ENCODE measurements at places on chromosomes 13 and 19.

DNA sequence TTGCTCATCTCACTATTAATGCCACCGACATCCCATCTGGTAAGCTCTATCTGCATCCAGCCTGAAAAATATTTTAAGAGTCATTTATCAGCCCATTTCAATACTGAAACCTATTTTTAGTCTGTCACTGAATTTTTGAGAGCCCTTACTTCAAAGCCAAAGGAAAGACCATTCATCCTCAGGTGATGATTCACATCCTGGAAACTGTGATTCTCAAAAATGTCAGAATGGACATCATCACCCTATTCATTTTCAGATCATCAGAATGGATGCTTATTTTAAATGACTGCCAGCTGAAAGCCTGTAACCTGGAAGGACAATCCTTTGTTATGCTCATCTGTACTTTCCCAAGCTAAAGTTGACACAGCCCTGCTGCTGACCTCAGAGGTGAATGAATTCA, 27.0 kb downstream of the TNFSF11 start:
- DNase-seq = no peak

DNA sequence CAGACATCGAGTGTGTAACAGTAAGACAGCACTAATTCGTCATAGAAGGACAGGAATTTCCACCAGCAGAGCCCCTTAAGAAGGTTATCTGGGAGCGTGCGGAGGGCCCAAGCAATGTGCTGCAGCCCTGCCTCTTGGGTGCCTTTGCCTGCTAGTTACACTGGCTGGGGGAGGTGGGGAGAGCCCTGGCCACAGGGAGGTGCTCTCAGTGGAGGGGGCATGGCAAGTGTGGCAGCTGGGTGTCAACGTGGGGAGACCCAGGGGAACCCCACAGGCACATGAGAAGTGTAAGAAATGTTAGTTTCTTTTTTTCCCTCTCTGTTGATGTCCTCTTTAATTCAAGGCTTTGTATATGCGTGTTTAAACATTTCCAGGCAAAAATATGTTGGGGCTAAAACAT, 50.9 kb upstream of the TMTC4 start:
- no peak for DNase-seq

DNA sequence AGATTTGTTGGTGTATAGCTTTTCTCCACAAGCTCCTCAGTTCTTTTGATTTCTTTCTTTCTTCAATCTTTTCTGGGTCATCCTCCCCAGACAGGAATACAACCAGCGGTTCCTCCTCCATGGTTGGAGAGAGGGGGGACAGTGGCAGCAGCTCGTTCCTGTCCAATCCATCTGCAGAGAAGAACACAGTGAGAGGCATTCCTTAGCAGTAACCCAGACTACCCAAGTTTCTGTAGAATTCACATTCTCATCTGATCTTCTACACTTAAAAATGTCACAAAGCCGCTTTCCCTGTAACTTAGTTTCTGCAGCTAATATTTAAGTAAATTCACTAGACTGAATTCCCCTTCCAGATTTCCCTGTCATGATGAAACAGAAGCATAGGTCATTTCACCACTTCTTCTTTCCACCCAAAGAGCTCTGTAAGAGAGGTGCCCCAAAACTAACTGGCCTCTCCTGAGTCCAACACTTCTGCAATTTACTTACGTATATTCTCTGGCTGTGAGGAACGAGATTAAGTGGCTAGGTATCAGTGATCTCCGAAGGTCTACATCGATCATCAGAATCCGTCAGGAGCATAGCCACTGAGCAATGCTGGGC, 171.9 kb downstream of the TBC1D4 start:
- no peak for DNase-seq

DNA sequence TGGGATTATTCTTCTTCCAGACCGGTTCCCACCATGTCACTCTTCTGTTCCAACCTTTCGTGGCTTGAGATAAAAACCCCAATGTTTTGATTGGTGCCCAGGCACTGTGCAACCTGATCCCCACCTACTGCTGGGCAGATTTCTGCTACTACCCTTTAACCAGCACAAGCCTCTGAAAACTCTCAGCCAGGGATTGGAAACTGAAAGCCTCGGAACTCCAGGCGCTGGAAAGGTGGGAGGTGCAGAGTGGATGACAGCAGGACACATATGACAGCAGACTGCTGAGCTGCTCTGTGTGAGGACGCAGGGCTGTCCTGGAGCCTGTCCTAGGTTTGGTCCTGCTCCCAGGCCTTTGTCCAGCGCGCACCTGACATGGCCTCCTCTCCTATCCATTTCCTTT, 68.5 kb upstream of the GTF3A start:
- DNase-seq = no peak

GRCh38 chr19:49878744-49879070, 1.2 kb downstream of the TBC1D17 start:
- DNase-seq = no peak

DNA sequence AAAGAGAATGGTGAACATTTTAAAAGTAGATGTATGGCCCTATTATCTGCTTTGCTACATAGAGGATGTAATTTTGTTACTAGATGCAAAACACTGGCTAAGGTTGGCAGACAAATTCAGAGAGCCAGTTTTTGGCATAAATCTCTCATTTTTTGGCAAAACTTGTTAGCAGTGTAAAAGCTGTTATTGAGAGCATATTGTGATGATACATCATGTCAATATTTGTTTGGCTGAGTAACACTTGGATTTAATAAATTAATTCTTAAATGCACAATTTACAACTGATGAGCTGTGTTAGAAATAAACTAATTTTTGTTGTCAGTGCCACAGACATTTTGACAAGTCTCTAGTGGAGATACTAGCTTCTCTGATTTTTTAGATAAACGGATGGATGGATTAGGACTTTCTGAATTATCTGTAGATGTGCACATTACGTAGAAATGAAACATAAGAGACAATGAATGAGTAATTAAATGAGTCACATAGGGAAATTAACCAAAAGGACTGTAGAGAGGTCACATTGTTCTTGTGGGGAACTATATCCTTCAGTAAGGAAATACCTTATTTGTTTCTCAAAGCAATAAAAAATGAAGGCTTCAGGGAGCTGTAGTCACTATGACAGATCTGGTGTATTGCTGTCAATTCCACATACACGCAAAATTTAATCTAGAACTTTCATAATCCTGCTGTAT, 17.4 kb downstream of the UFM1 start:
- DNase-seq = no peak

GRCh38 chr13:66781241-66781640, 448.9 kb downstream of the PCDH9 start:
- no peak for DNase-seq

DNA sequence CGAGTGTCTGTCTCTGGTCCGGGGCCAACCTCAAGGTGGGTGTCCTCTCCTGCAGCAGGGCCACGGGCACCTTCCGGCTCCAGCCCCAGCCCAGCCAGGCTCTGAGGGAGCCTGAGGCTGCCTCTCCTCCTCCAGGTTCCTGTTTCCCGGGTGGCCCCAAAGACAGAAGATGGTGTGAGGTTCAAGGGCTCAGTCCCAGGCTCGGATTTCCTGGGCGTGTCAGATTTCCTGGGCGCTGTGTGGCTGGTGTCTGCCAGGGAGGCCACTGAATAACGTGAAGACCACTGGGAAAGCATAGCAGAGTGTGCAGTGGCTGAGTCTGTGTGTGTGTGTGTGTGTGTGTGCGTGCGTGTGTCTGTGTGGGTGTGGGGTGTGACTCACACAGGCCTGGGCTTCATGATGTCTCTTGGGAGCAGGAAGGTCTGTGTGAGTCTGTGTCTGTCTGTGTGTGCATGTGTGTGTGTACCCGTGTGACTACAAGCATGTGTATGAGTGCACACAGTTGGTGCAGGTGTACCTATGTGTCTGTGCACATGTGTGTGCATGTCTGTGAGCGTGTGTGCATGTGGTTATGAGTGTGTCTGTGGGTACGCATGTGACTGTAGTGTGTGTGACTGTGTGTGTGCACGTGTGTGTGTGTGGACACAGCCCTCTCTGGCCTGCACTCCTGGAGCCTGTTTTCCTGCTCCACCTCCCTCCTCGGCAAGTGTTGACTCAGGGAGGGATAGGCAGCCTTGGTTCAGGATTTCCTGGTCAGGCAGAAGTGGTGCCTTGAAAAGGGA, 28.3 kb downstream of the CEBPA start:
- DNase-seq = no peak

DNA sequence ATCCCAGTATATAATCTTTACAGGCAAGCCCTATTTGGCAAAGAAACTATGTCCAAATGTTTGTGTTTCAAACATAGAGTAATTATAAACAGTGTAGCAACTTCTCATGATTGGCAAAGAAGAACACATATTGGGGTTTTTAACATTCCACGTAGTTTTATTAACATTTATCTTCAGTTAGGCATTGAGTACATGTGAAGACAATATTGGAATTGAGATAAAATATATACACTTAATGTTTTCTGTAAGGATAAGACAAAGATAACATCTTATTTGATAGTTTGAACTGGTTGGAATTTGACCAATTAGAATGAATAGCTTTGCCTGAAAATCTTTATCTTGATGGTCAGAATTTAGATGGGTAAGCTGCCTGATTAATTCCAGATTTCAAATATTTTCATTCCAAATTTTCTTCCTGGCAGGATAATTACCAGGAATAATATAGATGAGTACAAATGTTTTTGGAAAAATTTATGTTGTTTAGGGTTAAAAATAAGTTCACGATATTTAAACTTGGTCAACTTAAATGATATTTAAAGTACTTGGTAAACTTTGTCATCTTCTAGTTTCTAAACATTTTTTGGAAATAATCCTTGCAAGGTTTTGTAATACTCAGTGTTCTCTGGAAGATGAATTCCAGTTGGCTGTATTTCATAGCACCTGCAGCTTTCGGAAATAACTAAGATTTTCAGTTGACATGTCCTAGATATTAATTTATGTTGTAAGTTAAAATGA, 536.5 kb upstream of the SPRY2 start:
- DNase-seq = no peak

DNA sequence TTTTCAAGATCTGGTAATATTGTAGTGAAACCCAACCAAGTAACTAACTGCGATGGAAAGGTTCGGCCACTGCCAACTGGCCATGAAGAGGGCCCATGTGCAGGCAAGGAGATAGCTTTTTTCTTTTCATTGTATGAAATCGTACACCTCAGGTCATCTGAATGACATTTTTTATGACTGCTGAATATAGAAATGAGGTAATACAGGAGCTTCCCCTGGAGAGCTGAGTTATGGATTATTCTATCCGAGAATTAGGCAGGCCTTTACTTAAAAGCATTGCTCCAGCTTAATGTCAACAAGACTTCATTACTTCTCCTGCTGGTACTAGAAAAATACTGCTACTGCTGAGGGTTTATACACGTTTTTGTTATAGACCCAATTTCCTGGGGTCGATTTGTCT, 1215.6 kb downstream of the EFNB2 start:
- DNase-seq = no peak

DNA sequence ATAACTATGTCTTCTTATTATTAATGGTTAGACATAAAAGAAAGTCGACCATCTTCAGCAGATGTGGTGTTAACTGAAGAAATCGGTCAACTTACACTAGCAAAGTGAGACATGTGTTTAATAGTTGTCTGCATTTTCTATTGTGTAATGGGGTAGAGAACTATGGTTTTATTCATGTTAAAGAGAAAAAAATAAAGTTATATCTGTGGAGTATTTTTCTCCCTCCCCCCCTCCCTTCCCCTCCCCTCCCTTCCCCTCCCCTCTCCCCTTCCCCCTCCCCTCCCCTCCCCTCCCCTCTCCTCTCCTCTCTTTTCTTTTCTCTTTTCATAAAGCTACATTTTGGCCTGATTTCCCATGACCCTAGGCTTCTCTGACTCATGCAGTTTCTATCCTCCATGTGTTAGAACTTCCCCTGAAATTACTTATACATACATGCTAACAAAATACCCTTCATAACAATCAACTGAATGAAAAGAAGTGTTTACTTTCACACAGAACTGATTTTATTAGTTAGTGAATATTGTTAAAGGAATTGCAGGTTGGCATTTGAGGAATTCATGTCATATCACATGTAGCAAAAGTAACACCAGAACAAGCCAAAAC, 1431.0 kb upstream of the ATXN8OS start:
- DNase-seq = no peak

GRCh38 chr19:19460761-19461265, 54.5 kb downstream of the TSSK6 start:
- no peak for DNase-seq

GRCh38 chr13:35479706-35480105, 3.2 kb upstream of the MAB21L1 start:
- DNase-seq = no peak

- DNase-seq = no peak
Observed at GRCh38 chr19:45171211-45171623, 6.8 kb downstream of the TRAPPC6A start.

DNA sequence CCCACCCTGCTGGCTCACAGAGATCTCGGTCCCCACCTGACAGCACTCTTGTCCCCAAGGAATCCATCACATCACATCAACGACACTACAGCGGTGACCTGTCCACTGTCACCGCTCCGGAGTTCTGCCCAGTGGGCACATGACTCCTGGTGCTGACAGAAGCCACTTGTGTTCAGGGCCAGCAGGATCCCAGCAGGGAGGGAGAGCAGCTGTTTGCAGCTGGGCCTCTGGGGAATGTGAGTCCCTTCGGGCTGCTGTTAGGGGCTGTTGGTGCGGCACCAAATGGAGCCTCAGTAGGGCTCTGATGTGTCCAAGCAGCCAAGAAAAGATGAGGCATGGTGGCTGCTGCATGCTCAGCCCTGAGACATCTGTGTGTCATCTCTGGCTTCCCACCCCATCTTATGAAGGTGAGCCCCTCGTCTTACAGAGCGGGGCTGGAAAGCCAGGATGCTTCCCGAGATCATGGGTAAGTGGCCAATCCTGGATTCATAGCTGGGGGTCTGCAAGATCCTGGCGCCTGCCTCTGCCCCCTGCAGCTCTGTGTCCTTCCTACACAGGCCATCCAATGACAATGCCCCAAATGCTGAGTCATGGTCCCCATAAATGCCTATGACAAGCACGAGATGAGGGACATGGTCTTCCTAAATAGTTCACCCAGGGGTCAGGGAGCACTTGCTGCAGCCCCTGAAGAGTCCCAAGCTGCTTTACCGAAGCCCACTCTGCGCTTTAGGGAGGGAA, 56.0 kb downstream of the F2RL3 start:
- no peak for DNase-seq

DNA sequence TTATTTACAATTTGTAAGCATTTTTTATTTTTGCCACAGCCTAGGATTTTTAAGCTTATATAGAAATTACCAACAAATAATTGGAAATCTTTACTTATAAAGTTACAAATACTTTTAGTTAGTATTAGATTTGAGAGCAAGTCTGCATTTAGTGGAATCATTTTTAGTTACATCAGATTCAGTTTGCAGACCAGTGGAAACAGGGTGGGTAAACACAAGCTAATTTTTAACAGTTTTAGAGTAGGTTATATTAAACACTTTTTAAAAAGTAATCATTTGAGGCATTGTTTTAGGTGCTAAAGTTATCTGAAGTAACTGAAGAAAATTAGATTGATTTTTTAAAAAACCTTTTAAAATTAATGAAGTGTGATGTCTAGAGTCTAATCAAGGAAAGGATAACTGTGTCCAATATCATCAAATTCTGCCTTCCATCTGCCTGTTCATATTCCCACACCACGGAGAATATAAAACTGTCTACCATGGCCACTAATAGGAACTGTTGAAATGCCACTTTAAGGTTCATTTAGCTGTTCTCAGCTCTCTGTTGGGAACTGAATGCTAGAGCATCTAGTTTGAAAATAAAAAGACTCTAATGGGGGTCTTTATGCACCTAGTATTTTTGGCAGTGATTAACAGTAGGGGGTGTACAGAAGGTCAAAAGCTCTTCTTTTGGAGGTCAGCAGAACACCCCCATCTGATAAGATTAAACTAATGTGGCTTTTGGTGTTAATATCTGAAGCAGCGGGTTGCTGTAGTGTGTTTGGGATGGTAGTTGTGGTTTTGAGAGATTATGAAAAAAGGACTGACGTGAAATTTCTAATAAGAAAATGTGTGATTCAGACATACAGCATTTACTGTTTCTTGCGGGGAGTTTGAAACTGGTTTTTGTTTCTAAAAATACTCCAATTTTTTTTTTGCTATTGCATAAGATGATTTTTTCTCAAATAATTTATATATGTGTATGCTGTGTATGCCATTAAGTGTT, 66.5 kb downstream of the NDFIP2 start:
- DNase-seq = no peak

Measured in NCI-H748 treated with DMSO at 0.1 percent for 48 hours (cell line).